Stimulated activated CD4-positive, alpha-beta T cell treated with anti-CD3 and anti-CD28 coated beads, Interleukin-15, amount 100 ng/mL, for 1 hour (primary cell): ENCODE measurements at places on chromosomes 5 and 9.

- DNase-seq, result no peak
Observed at GRCh38 chr9:98712987-98713386, 4.3 kb upstream of the GABBR2 start.

- no peak for DNase-seq
Observed at GRCh38 chr9:23736293-23736692, 89.7 kb downstream of the ELAVL2 start.

GRCh38 chr5:14547666-14548065 is 33.9 kb upstream of the OTULINL start:
- no peak for DNase-seq

- DNase-seq, result no peak
Observed at GRCh38 chr9:35164711-35165110, 2.9 kb downstream of the UNC13B start.

GRCh38 chr5:138565100-138565821 is 9.9 kb downstream of the HSPA9 start:
- DNase-seq, result no peak

DNA sequence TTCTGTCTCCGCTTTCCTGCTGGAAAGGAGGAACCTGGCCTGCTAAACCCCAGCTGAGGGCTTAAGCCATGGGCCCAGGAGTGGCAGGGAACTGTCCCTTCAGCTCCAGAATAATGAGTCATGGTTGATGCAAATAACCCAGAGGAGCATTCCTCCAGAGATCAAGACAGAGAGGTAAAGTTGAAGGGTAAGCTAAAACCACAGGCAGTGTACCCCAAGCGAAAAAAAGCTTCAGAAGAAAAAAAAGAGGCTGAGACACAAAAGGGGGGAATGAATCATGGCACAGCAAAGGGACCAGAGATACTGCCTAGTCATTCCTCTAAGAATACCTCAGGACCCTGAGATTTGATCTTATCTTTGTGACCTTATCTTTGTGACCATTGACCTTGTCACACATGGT is 199.5 kb upstream of the TAS2R1 start:
- no peak for DNase-seq

GRCh38 chr9:87958591-87958990 is 15.7 kb downstream of the CDK20 start:
- DNase-seq, result no peak

- no peak for DNase-seq
Observed at GRCh38 chr5:159943326-159943725, 27.0 kb downstream of the ADRA1B start.

DNA sequence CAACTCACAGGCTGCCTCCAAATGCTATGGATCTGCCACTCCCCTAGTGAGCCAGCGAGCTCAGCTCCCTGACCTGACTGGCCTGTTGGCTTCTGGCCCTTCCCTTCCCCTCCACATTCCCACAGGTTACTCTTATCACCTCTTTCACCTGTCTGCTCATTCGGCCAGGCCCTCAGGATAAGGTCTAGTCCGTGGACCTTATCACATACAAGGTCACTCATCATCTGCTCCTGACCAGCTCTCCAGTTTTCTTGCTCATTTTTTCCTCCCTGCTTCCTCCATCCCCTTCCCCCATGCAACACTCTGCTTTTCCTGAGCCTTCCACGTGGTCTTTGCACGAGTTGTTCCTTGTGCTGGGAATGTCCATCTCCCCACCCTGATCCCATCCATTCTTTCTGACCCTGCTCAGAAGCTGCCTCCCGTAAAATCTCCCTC is 25.9 kb upstream of the NDST1 start:
- no peak for DNase-seq

DNA sequence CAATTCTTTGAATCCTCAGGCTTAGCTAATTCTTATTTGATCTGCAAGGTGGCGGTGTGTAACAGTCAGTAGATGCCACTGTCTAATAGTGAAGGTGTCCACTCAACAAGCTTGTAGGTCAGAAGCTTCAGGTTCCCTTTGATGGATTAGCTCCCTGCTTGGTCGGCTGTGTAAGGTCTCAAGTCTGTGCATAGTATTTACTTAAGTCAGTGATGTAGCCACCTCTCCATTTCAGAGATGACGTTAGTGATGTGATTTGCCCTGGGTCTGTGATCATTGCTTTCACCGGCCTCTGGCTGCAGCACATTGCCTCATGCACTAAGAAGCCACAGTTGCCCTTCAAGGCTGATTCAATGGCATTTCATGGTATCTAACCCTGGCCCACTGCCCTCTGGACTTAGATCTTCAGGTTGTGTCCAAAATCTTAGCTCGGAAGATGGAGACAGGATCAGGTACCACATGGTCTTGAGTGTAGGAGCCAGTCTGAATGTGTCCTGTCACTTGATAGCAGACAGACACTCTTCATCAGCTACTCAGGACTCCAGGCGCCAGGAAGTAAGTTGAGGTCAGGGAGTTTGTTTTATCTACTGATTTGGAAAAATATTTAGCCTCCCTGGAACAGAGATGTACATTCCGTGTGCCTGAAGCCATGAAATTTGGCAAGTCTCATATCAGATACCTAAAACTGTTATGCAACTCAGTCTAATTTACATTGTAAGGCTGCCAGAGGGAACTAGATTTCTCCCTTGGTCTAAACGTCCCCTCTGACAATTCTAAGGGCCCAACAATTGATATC is 42.9 kb downstream of the SUB1 start:
- DNase-seq, result no peak

GRCh38 chr5:150473673-150474358 is 24.3 kb upstream of the RPS14 start:
- DNase-seq, result no peak
